ENCODE measurements at places on chromosomes 16 and 17.

- no peak for DNase-seq
Observed at GRCh38 chr17:70217571-70217970, 48.2 kb downstream of the KCNJ2 start.

GRCh38 chr17:54754560-54754959 is 146.1 kb upstream of the TOM1L1 start:
- no peak for DNase-seq

- no peak for DNase-seq
Observed at GRCh38 chr17:40818343-40818732, 4.1 kb downstream of the KRT10 start.

- DNase-seq = peak; percentile 93
Observed at GRCh38 chr16:88700636-88701482, 5.3 kb downstream of the RNF166 start.

- no peak for DNase-seq
Observed at GRCh38 chr16:986411-986810, 4.8 kb downstream of the SOX8 start.

- DNase-seq = no peak
Observed at GRCh38 chr17:71934520-71934919, 186.3 kb upstream of the SOX9 start.

DNA sequence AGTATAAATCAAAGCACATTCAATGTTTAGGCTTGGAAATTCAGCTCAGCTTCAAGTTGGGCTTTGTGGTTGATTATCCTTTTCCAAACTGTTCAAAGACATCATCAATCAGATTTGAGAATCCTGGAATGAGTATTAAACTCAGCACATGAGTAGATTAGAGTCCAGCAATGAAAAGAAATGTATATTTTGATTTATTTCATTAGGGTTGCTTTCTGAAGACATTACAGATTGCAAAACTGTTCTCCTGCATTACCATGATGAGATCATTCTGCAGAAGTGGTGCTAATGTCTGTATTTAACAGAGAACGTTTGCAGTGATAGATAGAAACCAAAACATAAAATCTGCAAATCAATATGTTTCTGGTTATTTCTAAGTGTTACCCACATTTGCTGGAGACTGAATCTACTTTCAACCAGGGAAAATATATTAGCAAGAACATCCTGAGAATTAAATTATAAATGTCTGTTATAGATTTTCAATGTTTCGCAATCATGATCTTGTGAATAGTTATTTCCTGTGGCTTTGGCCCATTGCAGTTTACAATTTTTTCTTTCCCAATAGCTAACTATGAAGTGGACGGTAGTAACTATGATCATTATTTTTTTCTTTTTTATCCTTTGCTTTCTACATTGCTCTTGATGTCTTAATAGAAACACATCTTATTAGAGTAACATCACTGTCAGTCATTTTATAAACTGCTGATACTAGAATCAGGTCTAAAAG is 1125.7 kb upstream of the GOT2 start:
- no peak for DNase-seq

- DNase-seq = no peak
Observed at GRCh38 chr17:45794840-45795239, 10.7 kb downstream of the CRHR1 start.

DNA sequence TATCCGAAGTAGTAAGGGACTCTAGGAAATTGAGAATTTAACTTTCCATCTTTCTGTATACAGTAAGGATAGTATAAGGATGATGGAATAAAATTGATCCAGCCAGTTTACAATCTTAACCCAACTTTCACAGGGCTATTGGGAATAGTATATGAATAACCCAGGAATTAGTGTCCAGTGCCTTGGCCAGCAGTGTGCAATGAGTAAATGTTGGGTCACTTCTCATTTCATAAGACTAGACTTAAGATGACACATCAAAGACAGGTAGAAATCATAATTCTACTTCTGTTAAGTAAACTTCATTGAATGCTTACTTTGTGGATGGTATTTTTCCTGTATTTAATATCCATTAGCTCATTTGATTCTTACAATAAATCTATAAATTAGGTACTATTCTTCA is 949.6 kb upstream of the GOT2 start:
- no peak for DNase-seq

DNA sequence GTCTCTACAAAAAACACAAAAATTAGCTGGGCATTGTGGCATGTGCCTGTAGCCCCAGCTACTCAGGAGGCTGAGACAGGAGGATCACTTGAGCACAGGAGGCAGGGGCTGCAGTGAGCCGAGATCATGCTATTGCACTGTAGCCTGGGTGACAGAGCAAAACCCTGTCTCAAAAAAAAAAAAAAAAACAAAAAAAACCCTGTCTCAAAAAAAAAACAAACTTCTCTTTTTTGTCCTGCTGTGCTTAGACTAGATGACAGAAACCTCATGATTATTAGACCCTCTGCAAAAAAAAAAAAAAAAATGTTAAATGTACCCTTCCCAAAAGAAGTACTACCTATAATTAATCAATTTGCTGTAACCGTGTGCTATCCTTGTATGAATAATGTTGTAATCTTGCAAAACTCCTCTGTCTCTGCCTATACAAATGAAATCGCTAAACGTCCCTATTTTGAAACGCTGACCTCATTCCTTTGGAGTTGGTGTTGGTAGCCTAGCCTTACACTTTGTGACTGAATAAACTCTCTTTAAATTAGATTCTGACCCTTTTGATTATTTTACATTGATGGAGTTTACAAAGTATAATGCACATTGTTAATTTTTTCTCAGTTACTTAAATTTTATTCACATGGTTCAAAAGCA is 13.6 kb upstream of the DHRS7B start:
- no peak for DNase-seq

DNA sequence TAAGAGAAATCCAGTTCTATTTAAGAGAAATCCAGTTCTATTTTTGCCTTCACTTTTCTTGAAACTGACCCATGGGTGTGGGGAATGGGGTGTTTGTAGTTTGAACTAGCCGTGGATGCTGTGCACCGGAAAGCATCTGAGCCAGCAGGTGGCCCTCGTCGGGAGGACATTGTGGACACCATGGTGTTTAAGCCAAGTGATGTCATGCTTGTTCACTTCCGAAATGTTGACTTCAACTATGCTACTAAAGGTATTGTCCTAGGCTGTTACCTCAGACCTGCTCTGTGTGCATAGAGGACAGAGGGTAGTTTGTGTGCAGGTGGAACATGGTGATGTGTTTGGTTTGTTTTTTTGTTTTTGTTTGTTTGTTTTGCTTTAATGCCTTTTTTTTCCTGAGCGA is 3.3 kb downstream of the ATXN2L start:
- DNase-seq = no peak

- DNase-seq = no peak
Observed at GRCh38 chr16:56423584-56424403, 1.6 kb downstream of the AMFR start.

- no peak for DNase-seq
Observed at GRCh38 chr17:16171613-16172012, 43.7 kb downstream of the NCOR1 start.

- no peak for DNase-seq
Observed at GRCh38 chr16:89934611-89935553, 11.7 kb downstream of the TUBB3 start.

DNA sequence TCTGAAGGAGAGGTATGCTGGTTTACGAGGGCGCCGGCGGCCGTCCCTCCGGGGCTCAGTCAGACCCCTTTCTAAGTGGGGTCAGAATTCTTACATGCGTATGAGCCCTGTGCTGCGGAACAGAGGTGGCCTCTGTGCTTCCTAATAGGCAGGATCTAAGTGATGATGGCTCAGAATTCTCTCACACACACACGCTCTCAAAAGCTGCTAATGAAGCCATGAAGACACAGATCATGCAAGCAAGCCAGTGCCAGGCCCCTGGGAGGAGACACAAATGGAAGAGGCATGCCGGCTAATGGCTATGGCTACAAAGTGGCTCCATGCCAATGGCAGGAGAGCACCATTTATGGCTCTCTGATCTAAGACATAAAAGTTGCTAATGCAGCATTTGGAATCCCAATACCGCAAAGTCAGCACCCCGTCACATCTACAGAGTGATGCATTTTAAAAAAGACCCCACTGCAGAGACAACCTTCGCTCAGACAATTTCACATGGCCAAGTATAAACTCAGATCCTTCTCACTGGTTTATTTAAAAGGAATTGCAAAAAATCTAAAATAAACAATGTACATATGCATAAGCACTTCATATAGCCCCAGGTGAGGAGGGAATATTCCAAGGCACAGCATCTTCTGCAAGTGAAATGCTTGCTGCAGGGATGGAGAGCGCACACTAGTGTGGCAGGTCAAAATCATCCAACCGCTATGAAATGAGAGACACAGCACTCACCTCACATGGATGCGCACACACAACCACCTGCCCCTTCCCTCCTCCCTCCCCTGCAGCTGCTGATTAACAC is 24.5 kb downstream of the NPLOC4 start:
- no peak for DNase-seq

DNA sequence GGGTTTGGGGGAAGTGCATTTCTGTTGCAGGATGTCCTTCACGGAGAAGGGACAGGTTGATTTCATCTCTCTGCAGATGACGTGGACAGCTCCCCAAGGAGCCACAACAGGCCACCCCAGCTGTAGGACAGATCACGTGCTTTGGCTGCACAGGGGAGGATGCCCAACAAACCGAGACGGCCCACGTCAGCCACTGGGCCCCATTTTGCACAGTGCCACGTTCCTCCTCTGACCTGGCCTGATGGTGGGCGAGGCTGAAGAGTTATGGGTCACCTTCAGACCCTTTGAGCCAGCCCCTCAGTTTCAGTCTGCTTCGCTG is 9.0 kb upstream of the RHBDL3 start:
- DNase-seq = no peak

DNA sequence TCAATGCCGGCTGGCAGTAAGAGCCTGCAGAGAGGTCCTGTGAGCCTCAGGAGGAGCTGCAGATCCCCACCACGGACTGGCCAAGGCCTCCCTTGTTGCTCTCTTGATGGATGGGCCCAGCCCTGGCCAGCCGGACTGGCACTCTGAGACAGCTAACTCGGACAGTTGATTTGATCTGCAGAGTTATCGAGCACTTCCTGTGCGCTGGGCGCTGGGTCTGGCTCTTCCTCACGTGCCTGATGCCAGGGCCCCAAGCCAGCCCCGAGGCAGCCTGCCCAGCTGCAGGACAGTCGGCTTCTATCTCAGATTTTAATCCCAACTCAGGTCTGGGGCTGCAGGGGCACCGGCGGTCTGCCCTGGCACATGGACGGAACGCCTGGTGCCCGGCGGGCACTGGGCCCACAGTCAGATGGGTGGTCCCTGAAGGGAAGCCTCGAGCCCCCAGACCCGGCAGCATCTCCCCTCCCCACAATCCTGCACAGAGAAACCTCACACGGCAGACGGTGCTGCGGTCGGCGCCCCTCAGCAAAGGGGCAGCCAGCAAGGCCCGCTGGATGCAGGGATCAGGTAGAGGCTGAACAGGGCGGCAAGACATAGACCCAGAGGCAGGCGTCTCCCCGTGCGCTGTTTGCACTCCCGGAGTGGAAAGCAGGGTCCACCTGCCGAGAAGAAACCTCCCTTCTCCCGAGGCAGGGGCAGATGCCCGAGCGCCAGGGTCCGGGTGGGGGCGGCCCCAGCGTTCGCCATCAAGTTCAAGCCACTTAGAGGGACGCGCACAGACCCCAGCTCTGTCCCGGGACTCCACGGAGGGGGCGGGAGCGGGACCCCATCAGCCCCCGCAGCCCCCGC is 34.0 kb downstream of the TIMM22 start:
- DNase-seq = no peak

DNA sequence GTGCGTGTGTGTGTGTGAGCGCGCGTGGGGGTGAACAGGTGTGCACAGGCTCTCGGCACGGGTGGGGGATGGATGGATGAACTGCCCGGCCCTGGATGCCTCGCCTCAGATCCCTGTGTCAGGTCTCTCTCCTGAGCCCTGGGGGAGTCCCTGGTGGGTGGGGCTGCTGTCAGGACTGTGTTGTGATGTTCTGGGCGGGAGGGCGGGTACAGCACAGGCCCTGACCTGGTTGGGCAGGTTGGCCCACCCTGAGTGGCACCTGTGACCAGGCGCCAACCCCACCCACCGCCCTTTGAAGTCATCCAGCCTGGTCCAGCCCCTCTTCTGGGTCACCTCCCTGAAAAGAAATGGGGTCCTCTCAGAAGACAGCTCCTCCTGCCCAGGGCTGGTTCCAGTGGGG is 41.6 kb upstream of the TAC4 start:
- no peak for DNase-seq

DNA sequence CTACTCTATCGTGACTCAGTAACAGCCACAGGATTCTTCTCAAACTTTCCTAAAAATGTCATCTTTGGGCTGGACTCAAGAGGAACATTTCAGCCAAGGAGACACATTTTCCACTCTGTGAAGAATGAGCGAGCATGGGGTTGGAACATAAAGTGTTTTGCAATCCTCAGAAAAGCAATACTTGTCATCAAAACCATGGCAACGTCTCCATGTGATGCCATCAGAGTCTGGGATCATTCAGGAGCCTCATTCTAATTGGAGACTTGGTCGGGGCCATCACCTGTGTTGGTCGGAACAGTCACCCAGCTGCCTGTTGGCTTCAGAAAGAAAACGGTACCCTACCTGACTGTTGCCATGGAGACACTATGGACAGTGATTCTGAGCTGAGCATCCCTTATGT is 25.5 kb downstream of the MYOCD start:
- DNase-seq = no peak

DNA sequence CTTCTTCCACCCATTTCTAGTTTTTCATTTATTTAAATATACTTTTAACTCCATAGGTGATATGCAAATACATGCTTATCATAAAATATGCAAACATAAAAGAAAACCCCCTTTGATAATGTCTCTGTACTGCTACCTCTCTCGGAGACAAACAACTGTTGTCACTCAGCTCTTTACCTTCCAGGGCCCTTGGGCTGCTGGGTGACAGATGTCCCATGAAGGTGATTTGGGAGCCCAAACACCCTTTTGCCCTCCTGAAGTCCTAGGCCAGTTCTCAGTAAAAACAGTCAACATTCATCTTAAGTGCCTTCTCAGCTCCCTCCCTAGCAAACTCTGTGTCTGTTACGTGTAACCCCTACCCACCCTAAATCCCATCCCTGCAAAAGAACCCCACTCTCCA is 37.5 kb downstream of the CHD9 start:
- DNase-seq = no peak

GRCh38 chr17:38761612-38762011 is 9.1 kb downstream of the PSMB3 start:
- no peak for DNase-seq

DNA sequence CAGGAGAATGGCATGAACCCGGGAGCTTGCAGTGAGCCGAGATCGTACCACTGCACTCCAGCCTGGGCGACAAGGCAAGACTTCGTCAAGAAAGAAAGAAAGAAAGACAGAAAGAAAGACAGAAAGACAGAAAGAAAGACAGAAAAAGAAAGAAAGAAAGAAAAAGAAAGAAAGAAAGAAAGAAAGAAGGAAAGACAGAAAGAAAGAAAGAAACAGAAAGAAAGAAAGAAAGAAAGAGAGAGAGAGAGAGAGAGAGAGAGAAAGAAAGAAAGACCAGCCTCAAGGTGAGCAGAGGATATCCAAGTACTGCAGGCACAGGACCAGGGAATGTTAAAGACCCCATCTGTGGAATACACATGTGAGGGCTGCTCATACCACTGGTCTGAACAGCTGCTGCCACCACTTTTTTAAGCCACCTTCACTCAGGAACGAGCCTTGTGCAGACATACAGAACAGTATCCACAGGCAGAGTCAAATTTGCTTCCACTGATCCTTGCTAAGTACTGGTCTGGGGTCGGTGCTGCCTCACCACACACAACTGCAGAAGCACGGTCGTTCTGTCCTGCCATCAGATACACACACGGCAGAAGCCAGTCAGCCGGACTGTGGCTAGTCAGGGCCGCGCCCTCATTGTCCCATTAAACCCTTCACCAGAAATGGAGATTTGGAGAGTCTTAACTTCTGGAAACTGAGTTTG is 7.7 kb downstream of the RAB5C start:
- no peak for DNase-seq

All from CD8-positive, alpha-beta memory T cell (primary cell).